ENCODE measurements at places on chromosomes 1 and 21.

DNA sequence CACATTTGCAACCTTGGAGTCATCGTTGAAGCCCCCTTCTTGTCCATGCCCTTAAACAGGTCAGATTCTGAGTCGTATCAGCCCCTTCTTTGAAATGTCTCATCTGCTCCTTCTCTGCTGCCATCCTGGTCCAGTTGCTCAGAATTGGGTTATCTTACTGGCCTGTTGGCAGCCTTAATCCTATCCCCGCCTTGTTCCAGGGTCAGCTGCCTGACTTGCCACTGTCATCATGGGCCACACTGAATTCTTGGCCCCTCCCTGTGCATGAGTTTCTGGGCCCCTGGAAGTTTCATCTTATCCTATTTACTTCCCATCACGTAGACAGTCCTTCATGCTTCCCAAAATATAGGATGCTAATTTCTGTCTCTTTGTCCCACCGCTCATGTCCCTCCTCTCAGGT lies 23.7 kb downstream of the IRF2BP2 start:
- DNase-seq, result no peak

DNA sequence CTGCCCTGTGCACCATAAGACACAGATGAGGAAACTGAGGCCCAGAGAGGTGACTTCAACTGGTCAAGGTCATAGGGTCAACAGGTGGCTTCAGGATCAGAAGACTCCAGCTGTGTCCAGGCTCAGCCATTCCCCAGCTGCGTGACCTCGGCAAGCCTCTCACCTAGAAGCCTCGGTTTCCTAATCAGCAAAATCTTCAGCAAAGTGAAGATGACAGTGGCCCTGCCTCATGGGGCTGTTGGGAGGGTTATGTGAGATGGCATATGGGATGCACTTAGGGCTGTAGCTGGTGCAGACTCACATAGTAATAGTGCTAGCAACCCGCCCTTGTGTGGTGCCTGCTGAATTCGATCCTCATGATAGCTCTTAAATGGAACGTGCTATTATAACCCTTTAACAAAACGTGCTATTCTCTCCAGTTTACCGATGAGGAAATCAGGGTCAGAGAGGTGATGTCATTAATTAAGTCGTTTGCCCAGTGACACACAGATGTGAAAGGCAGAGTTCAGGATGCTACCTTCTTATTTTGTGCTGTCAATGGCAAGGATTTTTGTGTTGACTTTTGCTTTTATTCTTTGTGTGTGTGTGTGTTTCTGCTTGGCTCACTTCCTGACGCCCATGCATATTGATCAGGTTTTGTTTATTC lies 472.9 kb downstream of the MATN1 start:
- no peak for DNase-seq

DNA sequence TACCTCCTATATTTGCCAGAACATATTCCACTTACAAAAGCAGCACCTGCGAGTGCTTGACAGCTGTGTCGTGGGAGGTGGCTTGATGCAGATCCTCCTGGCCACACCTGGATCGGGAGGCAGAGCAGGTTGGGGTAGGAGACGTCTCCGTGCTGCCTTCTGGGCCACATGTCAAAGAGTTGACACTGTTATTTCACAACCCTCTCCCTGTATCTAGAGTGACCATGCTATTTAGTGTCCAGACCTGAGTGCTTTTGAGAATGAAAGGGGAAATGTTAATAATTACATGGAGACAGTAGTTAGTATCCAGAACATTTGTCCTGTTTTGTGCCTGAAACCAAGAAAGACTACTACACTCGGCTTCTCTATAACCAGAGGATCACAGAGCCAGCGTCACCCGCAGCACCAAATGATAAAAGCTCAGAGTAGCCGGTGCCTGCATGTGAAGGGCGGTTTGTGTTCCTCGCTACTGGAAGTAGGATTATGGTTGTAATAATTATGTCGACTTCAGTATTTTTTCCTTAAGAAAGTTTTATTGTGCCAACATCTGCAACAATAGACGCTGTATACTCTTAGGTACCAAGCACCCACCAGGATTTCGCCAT lies 77.1 kb downstream of the GALNT2 start:
- DNase-seq, result no peak

GRCh38 chr1:1004780-1005697 lies 5.1 kb upstream of the HES4 start:
- DNase-seq, result no peak

DNA sequence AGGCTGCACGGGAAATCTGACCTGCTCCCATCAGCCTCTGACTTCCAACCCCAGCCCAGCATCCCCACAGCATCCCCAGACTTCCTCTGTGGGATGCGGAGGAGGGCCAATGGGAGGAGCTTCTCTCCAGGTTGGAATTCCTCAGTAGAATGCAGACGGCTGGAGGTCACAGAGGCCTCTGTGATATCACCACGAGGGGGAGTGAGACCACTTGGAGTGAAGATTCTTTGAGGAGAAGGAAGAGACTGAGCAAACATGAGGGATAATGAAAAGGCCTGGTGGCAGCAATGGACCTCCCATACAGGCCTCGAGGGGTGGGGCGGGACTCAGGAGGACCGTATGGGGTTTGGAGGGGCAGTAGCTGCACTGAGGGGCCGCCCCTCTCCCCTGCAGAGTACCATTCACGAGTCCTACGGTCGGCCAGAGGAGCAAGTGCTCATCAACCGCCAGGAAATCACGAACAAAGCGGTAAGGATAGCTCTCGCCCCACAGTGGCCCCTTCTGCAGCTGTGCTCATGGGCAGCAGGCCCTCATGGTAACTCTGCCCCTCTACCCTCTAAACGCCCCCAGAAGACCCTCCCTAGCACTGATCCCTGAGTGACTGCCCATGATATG lies at the start of gene CATSPER4:
TSS of gene CATSPER4 (plus strand) at position 230 of the 615 bp plus-strand sequence. CDS start at position 256, 26 bp downstream.
- no peak for DNase-seq

GRCh38 chr1:118185084-118185832 lies at the start of gene SPAG17:
TSS of gene SPAG17 (minus strand) at chr1:118185228. CDS start at chr1:118185157, 71 bp downstream.
- no peak for DNase-seq

DNA sequence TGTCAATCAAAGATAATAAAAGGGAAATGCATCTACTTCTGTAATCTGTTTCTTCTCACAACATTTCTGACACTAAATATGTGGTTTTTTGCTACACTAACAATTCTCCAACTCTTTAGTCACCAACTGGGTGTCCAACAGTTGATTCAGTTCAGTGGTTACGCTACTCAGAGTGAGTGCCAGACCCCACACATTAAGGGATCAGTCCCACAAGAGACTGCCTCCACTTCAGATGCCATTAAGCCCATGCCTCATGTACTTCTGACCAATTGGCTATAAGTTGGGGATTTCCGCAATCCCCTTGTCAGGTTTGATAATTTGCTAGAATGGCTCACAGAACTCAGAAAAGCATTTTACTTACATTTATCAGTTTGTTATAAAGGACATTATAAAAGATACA lies 28.4 kb downstream of the RNF2 start:
- no peak for DNase-seq

GRCh38 chr1:194151056-194151455 lies 964.6 kb upstream of the B3GALT2 start:
- no peak for DNase-seq

GRCh38 chr1:115302390-115302961 lies 35.6 kb downstream of the NGF start:
- DNase-seq, result no peak

DNA sequence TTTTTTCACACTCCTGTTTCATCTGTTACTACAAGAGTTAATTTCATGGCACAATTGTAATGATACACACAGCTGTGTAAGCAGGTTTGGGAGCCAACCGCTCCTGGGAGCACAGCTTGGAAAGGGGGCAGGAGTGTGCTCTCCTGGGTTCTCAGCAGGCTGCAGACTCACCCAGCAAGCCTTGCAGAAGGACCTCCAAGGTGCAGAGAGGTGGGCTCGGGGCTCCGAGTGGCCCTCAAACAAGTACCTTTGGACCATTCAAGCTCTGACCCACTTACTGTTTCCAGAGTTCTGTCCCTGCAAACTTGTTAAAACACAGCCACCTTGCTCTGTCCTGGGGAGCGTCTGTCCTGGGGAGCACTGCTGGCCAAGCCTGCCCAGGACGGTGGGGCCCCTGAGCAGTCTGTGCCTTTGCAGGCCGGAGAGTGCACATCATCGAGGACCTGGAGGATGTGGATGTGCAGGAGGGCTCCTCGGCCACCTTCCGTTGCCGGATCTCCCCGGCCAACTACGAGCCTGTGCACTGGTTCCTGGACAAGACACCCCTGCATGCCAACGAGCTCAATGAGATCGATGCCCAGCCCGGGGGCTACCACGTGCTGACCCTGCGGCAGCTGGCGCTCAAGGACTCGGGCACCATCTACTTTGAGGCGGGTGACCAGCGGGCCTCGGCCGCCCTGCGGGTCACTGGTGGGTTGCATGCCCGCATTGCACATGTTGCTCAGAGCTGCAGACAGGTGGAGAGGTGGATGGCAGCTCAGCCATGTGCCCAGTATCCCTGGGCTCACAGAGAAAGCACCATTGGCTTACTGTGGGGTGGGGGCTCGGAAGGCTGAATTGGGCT lies 78.0 kb downstream of the OBSCN start:
- no peak for DNase-seq

DNA sequence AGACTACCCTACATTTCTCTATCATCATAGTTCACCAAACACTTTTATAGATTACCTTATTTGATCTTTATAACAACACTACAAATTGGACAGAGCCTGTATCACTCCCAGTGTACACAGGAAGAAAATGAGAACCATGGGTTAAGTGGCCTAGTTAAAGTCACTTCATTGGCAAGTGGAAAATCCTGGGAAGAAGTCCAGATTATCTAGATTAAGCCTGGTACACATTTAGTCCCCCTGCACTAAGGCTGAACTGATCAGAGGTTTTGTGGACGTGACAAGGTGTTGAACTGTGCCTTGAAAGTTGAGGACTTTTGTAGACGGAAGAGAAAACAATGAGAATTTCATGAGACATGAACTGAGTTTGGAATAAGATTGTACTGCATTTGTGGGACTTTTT lies 7.5 kb upstream of the USH2A start:
- DNase-seq, result no peak

Measured in CD4-positive, alpha-beta T cell treated with Interleukin-6 at 100 ng/mL for 8 hours (primary cell).